ENCODE measurements at places on chromosomes 4 and X. TPM values are rescaled to one million over a fixed set of nuclear protein-coding genes. Genes with fewer than 3 reads are reported as not detected.

DNA sequence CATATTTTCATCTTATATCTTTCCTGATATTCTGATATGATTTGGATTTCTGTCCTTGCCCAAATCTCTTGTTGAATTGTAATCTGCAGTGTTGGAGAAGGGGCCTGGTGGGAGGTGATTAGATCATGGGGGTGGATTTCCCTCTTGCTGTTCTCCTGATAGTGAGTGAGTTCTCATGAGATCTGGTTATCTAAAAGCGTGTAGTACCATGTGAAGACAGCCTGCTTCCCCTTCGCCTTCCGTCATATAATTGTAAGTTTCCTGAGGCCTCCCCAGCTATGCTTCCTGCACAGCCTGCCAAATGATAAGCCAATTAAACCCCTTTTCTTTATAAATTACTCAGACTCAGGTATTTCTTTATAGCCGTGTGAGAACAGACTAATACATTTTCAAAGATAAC, 77.2 kb downstream of the ANKRD50 start:
- H3K4me1 ChIP-seq, result no peaks in the 10 kb centered on the region
- no peak for DNase-seq
- no peaks in the 10 kb centered on the region for H3K27me3 ChIP-seq
- H3K4me3 ChIP-seq, result no peak overlapping the region

DNA sequence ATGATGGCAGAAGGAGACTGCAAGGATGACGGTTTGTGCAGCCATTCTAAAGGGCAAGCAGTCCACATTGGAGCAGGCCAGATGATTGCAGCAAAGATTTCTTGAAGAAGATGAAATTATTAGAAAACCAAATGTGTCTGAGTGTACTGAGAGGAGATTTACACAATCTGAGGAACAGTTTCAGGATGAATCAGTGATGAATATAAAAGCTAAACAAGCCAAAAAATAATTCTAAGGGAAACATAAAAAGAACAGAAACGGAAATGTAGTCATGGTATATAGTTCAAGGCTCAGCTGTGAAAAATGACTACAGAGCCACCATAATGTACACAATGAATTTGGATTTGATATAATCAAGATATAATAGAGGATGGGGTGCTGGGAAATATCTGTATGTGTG, 168.5 kb downstream of the PDGFC start:
- no peak overlapping the region for H3K4me3 ChIP-seq
- H3K4me1 ChIP-seq, result peaks cover 14% of the 10 kb centered on the region
- no peak overlapping the region for H3K27ac ChIP-seq
- no peak for DNase-seq

INTU gene
- 9.4 TPM for total RNA-seq

DNA sequence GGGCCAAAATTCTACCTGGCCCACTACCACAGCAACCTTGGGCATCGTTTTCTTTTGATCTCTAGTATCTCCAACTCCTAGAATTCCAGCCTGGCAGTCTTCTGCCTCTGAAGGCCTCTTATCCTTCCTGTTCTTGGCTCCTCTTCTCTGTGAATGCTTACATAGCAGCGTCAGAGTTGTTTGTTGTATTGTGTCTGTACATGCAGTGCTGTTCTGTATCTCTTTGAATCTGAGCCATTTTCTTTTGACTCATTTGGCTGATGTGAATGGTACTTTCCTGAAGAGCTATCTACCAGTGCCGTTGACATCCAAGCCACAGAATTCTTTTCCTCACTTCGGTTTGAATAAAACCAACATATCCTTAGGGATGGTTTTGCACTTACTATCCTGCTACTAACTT, 79.2 kb downstream of the TMEM164 start:
- peaks cover 14% of the 10 kb centered on the region for H3K4me1 ChIP-seq
- H3K4me3 ChIP-seq, result no peak overlapping the region
- no peak overlapping the region for H3K27ac ChIP-seq
- H3K27me3 ChIP-seq, result no peaks in the 10 kb centered on the region

DNA sequence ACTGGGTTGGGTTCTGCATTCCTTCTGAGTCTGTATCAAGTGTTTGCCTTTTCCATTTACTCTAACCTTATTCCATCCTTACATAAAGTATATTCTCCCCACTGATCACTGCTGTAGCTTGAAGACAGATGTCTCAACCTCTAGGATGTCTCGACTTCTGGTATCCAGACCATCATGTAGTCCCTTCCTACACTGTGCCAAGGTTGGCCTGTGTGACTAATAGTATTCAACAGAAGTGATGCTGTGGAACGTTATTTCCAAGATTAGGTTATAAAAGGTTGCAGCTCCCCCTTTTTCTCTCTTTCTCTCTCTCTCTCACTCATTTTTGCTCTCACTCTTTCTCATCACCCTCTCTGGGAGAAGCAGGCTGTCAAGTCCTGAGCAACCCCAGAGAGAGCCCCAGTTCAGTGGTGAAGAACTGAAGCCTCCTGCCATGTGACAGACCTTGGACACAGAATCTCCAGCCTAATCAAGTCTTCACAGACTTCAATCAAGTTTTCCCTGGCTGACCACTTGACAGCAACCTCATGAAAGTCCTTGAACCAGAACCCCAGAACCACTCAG, 75.4 kb downstream of the PRDM5 start:
- no peaks in the 10 kb centered on the region for H3K27me3 ChIP-seq
- DNase-seq, result no peak
- H3K4me3 ChIP-seq, result no peak overlapping the region
- no peaks in the 10 kb centered on the region for H3K36me3 ChIP-seq
- no peak overlapping the region for H3K27ac ChIP-seq

DNA sequence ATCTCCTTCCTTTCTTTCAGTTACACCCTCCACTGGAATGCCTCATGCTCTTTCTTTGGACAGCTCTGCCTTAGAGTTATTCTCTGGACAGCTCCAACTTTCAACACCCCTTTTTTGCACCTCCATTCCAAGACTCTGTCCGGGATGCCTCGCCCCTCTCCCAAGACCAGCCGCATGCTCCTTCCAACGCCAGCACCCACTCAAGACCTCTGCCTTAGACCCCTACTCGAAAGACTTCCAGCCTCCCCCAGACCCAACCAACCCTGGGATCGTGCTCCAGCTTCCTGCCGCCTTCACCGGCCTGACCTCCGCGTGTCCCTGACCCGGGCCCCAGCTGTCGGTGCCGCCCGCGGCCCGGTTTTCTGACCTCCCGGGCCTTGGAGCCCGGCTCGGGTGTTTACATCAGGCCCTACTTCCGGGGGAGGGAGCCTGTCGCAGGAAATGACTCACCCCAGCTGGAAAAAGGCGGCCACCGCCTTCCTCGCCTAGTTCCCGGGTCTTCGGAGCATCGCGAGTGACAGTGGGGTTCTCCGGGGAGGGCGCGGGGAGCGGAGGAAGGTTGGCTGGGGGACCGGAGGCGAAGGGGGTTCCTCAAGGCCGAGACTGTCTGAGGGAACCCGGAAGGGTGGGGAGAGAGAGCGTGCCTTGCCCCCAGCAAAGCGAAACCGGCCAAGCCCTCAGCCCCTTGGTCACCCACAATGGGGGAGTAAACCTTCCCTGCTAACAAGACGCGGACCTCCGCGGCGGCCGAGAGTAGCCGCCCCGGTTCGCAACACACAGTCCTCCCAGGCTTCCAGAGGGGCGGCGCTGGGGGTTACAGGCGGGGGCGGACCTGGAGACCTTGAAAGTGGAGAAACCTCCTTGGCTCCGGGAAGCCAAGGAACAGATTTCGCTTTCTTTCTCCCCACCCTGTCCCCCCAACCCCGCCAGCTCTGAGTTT, at the start of gene WDR45:
WDR45 (minus strand) TSS at position 399 of the 940 bp plus-strand sequence. CDS start 1,792 bp downstream, outside the sequence.
- peak; percentile 88 for DNase-seq
- no peaks in the 10 kb centered on the region for H3K36me3 ChIP-seq
- H3K4me1 ChIP-seq, result peaks cover 7% of the 10 kb centered on the region
- no peaks in the 10 kb centered on the region for H3K27me3 ChIP-seq
- H3K4me3 ChIP-seq, result peak within 1 kb of the TSS; percentile 64
- peak within 1 kb of the TSS; percentile 85 for H3K27ac ChIP-seq

DNA sequence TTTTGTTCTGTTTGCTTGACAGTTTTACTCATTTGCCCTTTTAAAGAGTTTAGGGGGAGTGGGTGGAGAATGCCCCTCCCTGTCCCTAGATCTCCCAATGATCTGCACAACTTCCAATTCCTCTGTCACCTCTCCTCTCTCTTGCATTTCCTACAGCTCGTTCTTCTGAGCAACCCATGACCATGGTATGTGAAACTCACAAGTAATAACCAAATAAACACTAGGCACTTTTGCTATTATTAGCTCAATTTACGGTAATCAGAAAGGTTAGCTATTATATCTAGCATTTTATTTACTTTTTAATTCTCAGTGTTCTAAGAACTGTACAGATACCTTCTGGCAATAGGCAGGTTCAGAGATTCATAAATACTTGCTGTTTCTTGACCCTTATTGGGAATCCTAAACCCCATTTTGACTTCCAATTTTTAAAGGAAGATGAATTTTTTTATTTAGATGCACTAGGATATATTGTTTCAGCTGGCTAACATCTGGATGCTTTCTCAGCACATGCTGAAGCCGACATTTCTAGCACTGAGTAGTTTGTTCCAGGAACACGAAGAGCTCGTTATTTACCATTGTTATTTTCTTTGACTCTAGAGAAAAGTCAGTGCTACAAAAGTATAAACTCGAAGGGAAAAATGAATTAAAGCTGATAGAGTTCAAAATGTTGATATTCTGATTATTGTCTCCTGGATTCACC, 194.7 kb upstream of the TLL1 start:
- H3K27ac ChIP-seq, result no peak overlapping the region
- H3K4me3 ChIP-seq, result no peak overlapping the region
- H3K4me1 ChIP-seq, result no peaks in the 10 kb centered on the region
- no peaks in the 10 kb centered on the region for H3K36me3 ChIP-seq

FAM9B gene
- total RNA-seq, result not detected

EPGN gene
- not detected for total RNA-seq

DNA sequence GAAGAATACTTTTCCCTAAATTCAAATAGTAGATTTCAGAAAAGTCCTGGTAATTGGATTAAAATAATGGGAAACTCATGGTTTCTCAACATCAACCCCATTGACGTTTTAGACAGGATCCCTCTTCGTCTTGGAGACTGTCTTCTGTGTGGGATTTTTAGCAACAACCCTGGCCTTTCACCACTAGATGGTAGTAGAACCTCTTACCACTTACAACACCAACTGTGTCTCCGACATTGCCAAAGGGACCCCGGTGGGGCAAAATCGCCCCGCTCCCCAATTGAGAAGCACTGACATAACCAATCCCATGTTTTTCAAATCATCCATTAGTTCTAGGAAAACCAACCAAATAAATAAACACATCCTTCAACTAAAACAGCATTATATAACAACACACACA, 16.9 kb upstream of the ANOS1 start:
- DNase-seq, result no peak
- no peaks in the 10 kb centered on the region for H3K27me3 ChIP-seq
- H3K4me1 ChIP-seq, result no peaks in the 10 kb centered on the region

POU3F4 gene
- total RNA-seq, result 0.33 TPM

BGN gene
- 5.7 TPM for total RNA-seq

- no peak overlapping the region for H3K27ac ChIP-seq
- no peak overlapping the region for H3K4me3 ChIP-seq
- DNase-seq, result no peak
- no peaks in the 10 kb centered on the region for H3K36me3 ChIP-seq
- H3K4me1 ChIP-seq, result no peaks in the 10 kb centered on the region
These were observed 71.1 kb upstream of the VCX start for GRCh38 chrX:7771788-7772438.

DNA sequence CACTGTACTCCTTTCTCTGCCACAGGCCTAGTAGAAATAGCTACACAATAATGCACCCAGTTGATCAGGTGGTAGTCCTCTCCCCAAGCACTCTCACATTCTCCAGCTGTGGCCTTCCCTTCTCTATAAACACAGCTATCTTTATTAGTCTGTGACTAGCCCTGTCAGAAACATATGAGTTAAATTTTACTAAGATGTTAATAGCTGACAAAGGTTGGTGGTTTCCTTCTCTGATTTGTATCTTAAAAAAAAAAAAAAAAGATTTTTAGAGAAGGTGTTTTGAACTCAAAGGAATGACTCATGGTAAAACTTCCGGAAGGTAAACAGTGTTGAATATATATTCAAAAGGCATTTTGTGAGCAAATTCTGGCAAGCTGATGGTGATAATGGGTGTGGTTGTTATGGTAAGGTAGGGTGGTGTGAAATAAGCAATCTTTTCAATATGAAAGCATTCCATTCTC, 327.4 kb downstream of the PPP3CA start:
- no peaks in the 10 kb centered on the region for H3K27me3 ChIP-seq
- no peak overlapping the region for H3K27ac ChIP-seq
- no peak overlapping the region for H3K4me3 ChIP-seq
- H3K36me3 ChIP-seq, result no peaks in the 10 kb centered on the region
- no peak for DNase-seq
- no peaks in the 10 kb centered on the region for H3K4me1 ChIP-seq

DNA sequence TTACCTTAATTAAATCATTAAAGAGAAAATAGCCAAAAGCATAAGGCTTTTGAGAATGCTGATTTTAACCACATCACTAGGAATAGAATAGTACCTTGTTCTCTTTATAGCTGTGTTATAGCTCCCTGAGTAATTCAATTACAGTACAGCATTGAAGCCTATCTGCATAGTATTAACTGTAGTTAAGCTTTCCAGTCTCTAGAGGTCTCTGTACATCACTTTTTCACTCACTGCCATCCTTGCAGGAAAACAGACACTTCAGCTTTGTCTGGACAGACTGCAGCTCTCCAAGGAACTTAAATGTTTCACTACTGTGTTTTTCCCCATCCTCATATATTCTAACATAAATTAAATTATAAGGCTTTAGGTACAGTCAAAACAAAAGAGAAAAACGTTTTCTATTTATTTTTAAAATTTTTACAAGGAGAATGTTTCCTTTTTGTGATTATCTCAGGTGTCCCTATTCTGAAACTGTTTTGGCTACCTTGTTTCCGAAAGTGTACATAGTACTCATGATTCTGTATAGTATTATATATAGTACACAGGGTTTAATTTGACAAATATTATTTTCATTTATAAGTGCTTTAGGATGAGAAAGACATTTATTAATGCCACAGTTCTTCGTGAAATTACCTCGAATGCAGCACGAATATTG, 407.9 kb downstream of the PCDH18 start:
- H3K27me3 ChIP-seq, result no peaks in the 10 kb centered on the region
- H3K27ac ChIP-seq, result no peak overlapping the region
- no peaks in the 10 kb centered on the region for H3K36me3 ChIP-seq

GRCh38 chrX:6002056-6002455, 226.6 kb downstream of the NLGN4X start:
- no peaks in the 10 kb centered on the region for H3K27me3 ChIP-seq
- no peaks in the 10 kb centered on the region for H3K4me1 ChIP-seq
- DNase-seq, result no peak
- H3K36me3 ChIP-seq, result no peaks in the 10 kb centered on the region
- H3K27ac ChIP-seq, result no peak overlapping the region
- H3K4me3 ChIP-seq, result no peak overlapping the region

DNA sequence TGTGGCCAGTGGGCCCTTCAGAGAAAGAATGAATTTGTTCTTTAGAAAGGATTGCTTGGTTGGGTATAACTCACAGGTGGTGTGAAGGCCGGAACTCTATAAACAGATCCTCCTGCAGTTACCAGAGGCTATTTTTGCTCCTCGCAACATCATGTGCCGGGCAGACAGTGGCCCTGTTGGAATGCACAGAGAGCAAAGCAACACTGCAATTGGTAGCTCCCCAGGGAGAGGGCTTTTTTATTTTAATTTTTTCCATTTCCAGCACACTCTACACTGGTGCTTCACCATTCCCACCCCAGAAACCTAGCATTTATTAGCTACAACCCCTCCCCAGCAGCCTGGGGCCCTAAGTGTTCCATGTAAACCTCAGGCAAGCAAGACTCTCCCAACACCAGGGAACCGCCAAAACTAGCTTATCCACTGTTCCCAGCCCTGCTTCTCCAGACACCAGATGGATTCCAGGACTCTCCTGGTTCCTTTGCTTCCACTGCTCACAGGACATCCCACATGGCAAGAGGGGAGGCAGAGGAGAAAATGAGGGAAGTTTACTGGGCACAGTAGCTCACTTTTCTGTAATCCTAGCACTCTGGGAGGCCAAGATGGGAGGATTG, 75.1 kb upstream of the TMEM164 start:
- H3K4me1 ChIP-seq, result peaks cover 4% of the 10 kb centered on the region
- H3K27ac ChIP-seq, result no peak overlapping the region
- no peak overlapping the region for H3K4me3 ChIP-seq
- no peaks in the 10 kb centered on the region for H3K27me3 ChIP-seq

SPP1 gene
- 36.1 TPM for total RNA-seq
